Activated CD4-positive, alpha-beta T cell treated with anti-CD3 and anti-CD28 coated beads, Interleukin-2, amount 50 U/mL, for 1 hour (primary cell): ENCODE measurements at places on chromosomes 13 and 19.
A peak's percentile ranks its signal among the peaks of the same experiment; 100 is the strongest.

- DNase-seq = no peak
These were observed 24.1 kb downstream of the SPC24 start for GRCh38 chr19:11131471-11131870.

GRCh38 chr19:1947651-1948209 lies 6.8 kb downstream of the CSNK1G2 start:
- no peak for DNase-seq

DNA sequence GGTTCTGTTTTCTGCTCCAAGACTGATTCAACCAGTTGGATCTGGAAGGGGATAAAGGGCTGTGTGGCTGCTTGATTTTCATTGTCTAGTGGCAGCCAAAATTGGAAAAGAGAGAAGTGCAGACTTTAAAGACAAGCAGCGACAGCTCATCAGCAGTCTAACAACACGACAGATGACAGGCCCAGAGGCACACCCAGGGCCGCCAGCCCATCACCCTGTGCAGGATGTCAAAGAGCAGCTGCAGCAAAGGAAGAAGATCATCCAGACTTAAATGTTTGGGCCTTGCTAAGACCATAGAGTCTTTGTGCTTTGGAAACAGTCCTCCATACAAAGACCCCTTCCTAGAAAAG lies 421.0 kb upstream of the KLF12 start:
- DNase-seq = no peak

GRCh38 chr13:36509369-36509768 lies 77.1 kb downstream of the CCNA1 start:
- DNase-seq = no peak

- DNase-seq = no peak
These were observed 70.3 kb downstream of the PIBF1 start for GRCh38 chr13:72852207-72852606.

GRCh38 chr19:38744874-38745273 lies 600 bp upstream of the CAPN12 start:
- DNase-seq = no peak

- DNase-seq = no peak
These were observed 1030.4 kb downstream of the SLITRK5 start for GRCh38 chr13:88701551-88701950.

- DNase-seq = no peak
These were observed 721.5 kb upstream of the KLHL1 start for GRCh38 chr13:70829748-70830147.

- DNase-seq = no peak
These were observed 183.3 kb downstream of the KCNRG start for GRCh38 chr13:50198508-50198907.

- DNase-seq = no peak
These were observed 107.8 kb downstream of the SGCG start for GRCh38 chr13:23288564-23288963.

DNA sequence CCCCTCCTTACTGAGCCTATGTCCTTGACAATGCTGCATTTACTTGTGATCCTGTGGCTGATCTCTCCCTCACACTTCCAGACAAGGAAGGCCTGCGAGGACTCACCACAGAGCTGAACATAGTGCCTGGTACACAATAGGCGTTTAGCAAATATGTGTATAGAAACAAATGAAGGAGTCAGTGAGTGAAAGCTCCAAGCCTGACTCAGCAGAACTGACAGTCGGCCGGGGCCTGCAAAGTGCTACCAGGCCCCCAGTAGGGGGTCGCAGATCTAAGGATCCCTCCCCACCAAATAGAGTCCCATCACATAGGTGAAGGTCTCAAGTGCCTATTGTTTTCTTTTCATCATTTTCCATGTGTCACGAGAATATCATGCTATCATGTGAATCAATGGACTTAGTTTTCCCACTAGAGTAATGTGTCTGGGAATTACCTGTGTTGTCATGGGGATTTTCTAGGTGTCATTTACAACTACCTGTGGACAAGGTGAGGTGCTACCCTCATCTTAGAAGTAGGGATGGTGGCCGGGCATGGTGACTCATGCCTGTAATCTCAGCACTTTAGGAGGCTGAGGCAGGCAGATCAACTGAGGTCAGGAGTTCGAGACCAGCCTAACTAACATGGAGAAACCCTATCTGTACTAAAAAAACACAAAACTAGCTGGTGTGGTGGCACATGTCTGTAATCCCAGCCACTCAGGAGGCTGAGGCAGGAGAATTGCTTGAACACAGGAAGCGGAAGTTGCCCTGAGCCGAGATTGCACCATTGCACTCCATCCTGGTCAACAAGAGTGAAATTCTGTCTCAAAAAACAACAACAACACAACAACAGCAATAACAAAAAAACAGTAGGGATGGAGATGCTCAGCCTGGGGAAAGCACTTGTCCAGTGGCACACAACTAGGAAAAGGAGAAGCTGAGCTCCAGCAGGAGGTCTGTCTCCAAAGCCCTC lies 50.3 kb upstream of the CYP2A7 start:
- DNase-seq = no peak

DNA sequence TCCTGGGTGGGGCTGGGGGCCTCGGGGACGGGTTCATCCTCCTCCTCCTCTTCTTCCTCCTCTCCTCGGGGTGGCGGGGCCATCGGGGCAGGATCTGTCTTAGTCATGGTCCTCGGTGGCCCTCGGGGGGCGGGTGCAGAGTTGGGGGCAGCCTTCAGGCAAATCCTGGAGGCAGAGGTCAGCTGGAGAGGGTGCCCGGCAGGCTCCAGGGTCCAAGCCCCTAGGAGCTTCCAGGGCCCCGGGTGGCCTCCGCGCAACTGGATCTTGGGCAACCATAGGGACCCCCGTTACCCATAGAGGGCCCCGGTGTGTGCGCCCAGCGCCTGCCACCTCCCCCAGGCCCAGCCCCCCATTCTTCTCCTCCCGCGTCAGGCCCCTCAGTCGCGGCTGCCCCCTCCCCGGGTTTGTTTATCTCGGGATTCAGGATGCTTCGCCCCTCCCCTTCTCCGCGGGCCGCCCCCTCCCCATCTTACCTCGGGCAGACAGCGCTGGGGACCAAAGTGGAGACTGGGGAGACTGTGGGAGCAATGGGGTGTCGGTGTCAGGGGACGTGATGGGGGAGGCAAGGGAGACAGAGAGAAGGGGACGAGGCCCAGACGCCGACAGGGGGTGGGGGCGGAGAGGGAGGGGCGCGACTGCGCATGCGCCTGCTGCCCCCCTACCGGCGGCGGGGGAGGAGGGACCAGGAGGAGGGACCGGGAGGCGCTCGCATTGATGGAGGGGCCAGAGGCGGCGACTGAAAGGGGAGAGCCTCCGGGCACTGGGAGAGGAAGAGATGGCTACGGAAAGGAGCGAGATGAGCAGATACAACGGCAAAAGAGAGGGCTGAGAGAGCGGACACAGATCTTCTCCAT lies at the start of gene CLIP3:
Gene CLIP3 (minus strand): TSS at position 623 of the 854 bp plus-strand sequence. CDS start 516 bp downstream, at position 107.
- DNase-seq = peak; percentile 16

DNA sequence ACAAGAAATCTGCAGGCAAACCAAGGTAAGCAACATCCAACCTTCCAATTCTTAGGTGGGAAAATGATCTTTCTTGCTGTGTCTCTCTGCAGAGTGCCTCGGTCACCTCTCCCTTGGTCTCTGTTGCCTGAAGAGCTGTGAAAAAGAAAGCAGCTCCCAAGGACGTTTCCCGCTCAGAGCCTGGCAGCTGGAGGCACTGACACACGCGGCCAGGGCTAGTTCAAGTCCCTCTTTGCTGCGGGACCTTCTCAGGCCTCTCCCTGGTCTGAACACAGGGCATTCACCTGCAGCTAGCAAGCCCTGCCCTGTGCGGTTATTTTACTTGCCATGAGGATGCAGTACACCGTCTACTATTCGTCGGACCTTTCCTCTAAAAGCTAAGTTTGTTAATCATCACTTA lies 3.8 kb downstream of the MED26 start:
- no peak for DNase-seq

DNA sequence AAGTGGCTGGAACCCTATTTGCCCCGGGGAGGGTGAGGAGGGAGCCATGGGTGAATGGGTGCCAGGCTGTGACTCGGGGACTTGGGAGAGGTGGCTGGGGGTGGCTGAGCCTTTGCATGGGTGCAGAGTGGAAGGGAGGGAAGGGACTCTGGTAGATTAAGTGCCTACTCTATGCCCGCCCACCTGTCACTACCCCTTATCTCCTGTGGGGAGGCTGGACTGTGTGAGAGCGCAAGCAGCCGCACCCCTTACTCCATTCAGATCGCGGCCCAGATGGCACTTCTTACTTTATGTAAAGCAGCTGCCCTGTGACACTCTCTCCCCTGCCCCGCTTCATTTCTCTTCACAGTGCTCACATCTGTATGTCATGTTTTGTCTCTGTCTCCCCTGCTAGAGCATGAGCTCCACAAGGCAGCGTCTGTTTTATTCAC lies 2.9 kb downstream of the KASH5 start:
- DNase-seq = no peak

DNA sequence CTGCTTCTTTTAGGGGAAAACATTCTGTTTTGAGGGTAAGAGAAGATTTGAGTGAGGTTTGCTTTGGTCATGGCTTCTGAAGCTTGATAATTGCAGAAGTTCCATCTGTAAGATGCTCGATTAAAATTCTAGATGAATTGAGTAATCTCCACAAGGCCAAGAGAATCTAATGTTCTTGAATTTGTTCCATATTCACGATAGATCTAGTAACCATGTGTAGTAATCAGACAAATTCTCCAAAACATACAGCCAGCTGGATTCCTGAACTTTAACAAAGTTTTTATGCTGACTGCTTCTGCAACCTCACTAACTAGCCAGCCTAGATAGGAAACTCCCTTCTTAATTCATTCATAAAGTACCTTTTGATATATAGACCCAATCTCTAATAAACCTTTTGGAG lies 92.7 kb downstream of the COL4A2 start:
- no peak for DNase-seq

- peak; percentile 10 for DNase-seq
These were observed 841 bp upstream of the ZNF223 start for GRCh38 chr19:44050740-44051649.

DNA sequence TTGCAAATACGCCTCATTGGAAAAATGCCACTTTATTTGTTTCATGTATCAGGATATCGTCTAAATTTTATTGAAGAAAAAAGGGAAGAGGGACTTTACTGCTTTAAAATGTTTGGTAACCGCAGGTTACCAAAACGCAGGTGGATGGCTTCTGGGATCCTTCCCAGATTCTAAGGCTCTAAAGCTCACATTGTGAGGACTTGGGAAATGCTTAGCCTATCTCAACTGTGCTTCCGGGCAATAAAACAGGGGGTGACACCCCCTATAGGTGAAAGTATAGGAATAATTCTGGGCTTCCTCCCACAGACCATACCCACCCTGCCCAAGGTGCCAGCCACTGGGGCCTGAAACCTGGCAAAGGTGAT lies 73.2 kb upstream of the IPO5 start:
- no peak for DNase-seq

DNA sequence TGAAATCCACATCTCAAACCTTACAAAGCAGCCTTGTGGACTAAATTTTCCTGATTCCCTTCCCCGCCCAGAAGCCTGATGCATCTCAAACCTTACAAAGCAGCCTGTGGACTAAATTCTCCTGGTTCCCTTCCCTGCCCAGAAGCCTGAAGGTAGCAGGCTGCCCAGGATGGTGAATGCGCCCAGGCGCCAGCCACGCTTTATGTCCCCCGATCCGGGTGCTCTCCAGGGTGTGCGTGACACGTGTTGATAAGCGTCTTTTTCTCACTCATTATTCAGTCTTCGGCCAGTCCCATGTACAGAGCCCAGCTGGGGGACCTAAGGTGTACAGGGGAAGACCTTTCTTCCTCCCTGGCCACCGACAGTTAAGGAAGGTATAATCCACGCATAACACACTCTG lies 31.8 kb downstream of the LAMP1 start:
- DNase-seq = no peak

DNA sequence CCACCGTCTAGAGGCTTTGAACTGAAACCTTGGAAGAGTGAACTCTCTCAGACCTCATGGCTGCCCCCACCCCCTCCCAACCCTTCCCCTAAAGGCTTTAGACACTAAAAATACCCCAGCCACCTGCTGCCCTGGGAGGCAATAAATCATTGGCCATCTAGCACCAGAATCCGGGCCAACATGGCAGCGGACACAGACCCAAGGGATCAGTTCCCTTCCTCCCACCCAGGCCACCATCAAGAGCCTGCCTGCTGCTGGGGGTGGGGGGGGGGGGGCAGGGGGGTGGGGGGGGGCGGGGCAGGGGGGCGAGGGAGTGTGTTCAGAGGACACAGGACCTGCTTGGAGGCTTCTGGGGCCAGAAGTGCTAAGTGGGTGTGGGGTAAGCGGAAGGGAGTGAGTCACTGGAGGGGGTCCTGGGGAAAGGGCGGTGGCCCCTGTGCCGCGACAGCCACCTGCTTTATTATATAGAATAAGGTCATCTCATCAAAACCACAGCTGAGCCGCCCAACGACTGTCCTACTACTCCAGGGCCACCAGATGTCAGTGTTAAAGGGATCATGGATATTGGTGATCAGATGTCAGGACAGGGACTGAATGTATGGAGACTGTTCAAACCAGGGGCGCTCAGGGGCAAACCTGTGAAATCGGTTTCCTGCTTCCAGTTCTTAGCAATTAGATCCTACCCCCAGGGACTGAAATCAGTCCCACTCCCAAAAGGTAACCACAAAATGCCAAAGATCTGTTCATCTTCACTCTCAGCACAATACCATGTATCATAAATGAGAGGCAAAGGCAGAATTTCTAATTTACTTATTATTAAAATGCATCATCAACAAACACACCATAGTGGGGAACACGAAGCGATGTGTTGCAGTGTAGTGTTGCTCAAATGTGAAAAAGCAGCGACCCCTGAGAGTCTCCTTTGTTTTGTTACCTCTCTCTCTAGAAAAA lies 24.3 kb downstream of the ARL11 start:
- no peak for DNase-seq

DNA sequence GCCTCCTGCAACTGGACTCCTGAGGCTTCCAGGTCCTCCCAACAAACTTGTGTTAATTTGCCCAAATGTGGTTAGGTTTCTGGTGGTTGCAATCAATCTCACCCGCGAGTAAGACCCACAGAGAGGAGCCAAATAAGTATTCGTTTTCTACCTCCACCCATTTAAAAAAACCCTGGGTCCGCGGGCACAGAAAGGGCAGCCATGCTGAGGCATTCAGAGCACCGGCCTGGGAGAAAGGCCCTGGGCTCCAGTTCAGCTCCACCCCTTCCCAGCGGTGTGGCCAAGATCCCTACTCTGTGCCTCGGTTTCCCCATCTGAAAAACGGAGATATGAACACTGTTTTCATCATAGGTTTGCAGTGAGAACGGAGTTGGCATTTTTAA lies 56.9 kb downstream of the PEPD start:
- no peak for DNase-seq

DNA sequence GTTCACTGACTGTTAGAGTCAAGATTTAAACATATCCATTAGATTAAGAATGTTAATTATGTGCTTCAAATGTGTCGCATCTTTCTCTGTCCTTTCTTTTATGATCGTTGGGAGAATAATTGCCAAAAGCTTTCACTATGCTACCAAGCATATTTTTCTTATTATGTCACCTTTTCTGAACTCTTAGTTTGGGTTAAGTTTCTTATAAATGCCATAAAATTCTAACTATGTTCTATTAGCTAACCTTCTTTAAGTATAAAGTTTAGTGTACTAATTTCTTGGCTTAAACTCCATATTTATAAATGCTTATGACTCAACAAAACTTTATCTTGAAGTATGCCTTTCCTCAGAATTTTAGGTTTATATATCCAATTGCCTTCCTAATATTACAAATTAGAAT lies 1759.4 kb downstream of the PCDH9 start:
- no peak for DNase-seq
